DMS 273 treated with DMSO at 0.1 percent for 48 hours (cell line): ENCODE measurements at places on chromosomes 16 and 17.

DNA sequence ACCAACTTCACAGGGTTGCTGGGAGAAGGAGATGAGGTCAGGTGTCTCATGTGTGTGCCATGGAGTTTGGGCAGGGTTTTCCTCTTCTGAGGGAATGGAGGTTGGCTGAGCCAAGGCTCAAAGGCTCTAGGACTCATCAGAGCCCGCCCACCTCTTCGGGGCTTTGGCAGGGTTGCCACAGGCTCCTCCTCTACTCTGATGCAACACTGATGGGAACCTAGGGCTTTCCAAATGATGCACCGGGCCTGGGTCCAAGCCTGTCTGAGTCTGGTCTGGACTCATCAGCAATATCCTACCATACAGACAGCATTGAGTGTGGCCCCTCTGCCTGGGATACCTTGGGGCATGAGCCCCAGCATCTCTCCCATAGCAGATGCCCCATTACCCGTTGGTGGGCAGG, 59.5 kb upstream of the LHX1 start:
- DNase-seq = no peak

DNA sequence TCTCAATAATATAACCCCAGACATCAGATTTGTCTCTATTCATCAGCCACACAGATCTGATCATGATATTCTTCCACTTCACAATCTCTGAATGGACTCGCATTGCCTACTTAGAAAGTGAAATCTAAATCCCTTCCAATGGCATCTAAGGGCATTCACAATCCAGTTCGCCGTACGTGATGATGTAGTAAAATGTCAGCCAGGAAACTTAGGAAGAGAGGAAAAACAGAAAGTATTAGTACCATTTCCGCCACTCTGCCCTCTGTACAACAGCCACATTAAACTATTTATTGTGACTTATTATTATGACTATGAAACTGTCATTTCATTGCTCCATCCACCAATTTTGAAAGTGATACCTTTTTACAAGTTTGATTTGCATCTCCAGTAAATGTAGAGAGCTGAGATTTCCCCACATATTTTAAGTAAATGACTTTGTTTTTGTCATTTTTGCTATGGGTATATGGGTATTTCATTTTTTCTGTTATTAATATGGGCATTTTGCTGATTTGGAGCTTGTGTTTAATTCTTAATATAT, 69.4 kb upstream of the SMIM36 start:
- DNase-seq = no peak

GRCh38 chr16:81170824-81171223, 67.7 kb upstream of the BCO1 start:
- no peak for DNase-seq

- no peak for DNase-seq
Observed at GRCh38 chr16:47359478-47359877, 101.4 kb downstream of the ITFG1 start.

- DNase-seq = no peak
Observed at GRCh38 chr16:35252356-35252936, 1793.0 kb downstream of the TP53TG3F start.

GRCh38 chr16:8998108-8998507, 34.4 kb upstream of the USP7 start:
- no peak for DNase-seq

DNA sequence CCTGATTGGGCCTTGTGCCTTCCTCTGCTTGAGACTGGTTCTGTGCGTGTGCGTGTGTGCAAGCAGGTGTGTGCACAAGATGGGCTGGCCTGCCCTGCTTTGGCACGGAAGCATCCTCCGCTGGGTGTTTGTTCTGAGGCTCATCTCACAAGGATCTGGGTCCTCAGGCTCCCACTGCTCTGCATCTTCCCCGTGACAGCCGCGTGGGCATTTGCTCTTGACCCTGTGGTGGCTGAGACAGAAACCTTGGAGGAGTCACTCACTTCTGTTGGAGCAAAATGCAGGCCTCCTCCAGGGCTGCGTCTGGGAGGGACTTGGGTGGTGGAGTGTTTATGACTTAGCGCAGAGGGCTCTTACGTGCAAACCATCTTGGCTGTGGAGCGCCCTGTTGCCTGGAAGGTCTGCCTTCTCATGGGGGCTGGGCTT, 119.2 kb downstream of the RPTOR start:
- DNase-seq = no peak

- DNase-seq = no peak
Observed at GRCh38 chr16:75288596-75289120, 37.2 kb upstream of the BCAR1 start.

GRCh38 chr17:72826602-72827001, 265.9 kb downstream of the SLC39A11 start:
- DNase-seq = no peak

- DNase-seq = no peak
Observed at GRCh38 chr17:78952706-78953105, 27.0 kb downstream of the LGALS3BP start.

DNA sequence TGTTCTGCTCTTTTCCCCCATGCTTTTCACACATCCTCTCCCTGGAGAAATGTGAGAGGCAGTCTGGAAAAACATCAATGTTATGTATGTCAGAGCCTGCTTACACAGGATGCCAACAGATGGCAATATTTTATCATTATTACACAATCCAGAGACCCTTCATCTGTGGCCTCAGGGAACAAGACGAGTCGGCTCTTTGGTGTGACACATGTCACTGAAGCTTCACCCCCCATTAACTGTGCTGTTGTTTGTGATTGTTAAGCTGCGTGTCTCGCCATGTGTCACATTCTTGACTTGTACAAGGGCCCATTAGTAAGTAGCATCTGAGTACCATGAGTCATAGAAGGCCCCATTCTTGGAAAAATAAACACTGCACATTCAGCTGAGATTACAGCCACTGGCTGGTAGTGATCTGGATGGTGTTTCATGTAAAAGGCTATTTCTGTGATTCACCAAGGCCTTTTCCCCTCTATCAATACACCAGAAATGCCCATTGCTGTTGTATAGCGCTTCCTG, 682.1 kb upstream of the SOX9 start:
- DNase-seq = no peak

DNA sequence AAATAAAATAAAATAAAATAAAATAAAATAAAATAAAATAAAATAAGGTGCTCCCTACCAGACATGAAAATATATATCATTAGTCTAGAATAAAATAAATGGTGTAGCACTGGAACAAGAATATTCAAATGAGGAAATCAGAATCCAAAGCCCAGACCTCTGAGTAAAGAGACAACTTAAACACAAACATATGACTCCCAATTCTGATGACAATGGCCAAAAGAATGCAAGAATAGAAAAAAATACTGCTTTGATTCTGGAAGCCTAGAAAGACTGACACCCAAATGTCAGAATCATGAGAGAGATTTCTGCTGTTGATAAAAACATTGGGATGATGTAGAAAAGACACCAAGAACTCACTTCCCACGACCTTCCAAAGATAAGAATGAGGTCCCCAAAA, 27.9 kb downstream of the MYOCD start:
- no peak for DNase-seq

DNA sequence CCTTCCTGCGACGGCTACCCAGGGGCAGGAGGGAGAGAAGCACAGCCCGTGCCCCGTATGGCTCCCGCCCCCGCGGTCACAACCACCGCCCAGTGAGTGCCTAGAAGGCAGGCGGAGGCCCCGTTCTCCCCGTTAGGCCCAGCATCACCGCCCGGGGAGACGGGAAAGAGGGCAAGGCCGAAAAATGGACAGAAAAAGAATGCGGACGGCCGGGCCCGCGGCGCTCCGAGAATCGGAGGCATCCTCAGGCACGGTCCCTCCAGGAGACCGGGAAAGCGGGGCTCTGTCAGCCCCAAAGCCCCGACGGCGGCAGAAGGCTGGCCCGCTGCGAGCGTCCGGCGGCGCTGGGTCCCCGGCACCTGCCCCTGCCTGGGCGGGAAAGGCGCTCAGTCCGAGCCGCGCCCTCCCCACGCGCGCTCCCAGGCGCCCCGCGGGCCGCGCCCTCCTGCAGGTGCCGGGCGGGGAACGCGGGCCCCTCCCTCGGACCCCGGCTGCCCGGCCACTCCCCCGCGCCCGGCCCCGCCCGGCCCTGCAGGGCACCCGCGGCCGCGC, 407 bp downstream of the MCRIP1 start:
- no peak for DNase-seq

DNA sequence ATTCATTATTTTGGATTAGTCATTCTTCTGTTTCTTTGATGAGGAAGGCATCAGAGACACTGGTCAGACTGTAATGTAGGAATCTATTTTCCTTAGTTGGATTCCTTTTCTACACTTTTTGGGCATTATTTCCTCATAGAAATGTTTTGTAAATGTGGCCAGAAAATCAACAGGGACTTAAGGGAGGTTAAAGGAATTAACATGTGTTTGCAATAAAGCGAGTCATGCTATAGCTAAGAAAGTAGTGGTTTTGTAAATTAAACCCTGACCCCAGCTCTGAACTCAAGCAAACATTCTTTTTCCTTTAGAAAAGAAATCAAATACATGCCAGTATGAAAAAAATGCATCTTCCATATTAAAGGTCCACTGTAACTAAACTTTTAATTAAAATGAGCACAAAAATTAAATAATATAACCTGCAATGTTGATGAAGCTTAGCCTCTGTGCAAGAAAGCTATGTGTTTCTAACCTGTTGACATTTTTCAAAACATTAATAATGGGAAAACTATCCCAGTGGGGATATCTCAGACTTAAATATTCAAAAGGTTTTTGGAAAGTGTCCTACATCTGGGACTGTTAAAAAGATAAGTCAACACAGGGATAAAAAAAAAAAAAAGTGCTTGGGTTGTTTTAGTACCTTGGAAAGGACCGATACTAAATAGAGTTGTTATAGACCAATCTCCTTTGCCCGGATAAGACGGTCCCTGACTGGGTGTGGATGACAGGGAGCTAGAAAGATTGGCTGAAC, 428.0 kb downstream of the CA10 start:
- no peak for DNase-seq

GRCh38 chr16:69319826-69320739, 8.9 kb downstream of the VPS4A start:
- no peak for DNase-seq

DNA sequence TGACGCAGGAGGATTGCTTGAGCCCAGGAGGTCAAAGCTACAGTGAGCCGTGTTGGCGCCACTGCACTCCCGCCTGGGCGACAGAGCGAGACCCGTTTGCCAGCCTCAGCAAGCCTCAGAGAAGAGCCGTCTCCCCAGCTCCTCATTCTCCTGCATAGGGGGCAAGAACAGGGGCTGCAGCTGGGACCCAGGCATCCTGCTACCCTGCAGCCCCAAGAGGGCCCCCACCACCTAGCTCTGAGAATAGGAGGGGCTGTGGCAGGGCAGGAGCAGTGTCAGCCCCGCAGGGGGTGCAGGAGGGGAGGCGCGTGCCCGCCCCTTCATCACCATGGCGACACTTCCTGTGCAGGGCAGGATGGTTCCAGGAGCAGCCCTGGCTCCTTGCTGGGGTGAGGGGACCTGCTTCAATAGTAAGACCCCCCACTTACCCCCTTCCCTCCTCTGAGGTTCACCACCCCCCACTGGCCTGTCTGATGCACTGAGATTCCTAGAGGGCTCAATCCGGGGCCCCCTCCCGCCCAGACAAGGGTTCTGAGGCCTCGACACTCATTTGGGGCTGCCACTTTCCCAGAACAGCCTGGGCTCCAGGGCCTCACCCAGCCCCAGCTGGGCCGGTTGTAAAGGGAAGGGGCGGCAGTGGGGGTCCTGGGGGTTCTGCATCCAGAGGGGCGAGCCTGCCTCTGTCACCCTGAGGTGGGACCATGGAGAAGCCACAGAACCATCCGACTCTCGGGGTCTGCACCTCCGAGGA, 20.2 kb downstream of the VASN start:
- DNase-seq = no peak

DNA sequence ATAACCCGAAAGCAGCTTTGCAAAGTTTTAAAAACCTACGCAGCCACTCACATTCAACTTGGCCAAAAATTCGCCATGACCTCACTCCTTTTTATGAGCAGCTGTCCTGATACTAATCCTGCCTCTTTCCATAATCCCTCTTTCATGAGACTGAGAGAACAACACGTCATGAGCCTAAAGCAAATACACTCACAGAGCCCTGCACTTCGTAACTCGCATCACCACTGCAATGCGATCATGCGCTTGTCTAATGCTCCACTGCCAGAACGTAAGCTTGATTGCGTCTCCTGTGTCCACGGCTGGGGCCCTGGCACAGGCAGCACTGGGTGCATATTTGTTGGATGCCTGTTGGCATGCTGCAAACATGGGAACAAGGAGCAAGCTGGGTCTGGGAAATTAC, 36.2 kb downstream of the CDRT4 start:
- DNase-seq = no peak

- DNase-seq = no peak
Observed at GRCh38 chr17:75752405-75752709, 12.6 kb downstream of the GALK1 start.

DNA sequence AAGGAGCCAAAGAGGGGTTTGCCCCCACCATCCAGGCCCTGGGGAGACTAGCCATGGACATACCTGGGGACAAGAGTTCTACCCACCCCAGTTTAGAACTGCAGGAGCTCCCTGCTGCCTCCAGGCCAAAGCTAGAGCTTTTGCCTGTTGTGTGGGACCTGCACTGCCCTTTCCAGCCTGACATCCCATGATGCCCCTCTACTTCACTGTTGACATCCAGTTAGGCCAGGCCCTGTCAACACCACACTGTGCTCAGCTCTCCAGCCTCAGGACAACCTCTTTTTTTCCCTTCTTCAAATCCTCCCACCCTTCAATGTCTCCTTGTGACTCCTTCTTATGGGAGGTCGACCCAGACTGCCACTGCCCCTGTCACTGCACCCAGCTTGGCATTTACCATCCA, 19.8 kb upstream of the CBFB start:
- no peak for DNase-seq

- DNase-seq = no peak
Observed at GRCh38 chr17:57522042-57523005, 222.8 kb downstream of the CCDC182 start.

GRCh38 chr17:73064084-73064938, 28.2 kb downstream of the SLC39A11 start:
- DNase-seq = peak; percentile 80

DNA sequence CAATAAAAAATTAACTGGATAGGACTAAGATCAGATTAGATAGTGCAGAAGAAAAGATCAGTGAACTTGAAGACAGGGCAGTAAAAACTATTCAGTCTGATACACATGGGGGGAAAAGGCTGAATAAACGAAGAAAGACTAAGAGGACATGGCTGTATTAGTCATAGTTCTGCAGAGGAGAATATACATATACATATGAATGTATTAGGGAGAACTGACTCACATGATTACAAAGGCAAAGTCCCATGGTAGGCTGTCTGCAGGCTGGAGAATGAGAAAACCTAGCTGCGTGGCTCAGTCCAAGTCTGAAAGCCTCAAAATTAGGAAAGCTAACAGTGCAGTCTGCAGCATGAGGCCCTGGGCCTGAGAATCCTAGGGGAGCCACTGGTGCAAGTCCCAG, 98.2 kb upstream of the GNAO1 start:
- no peak for DNase-seq

- no peak for DNase-seq
Observed at GRCh38 chr16:48481211-48481610, 96.0 kb upstream of the SIAH1 start.
